ENCODE measurements at places on chromosomes 11 and 22.

DNA sequence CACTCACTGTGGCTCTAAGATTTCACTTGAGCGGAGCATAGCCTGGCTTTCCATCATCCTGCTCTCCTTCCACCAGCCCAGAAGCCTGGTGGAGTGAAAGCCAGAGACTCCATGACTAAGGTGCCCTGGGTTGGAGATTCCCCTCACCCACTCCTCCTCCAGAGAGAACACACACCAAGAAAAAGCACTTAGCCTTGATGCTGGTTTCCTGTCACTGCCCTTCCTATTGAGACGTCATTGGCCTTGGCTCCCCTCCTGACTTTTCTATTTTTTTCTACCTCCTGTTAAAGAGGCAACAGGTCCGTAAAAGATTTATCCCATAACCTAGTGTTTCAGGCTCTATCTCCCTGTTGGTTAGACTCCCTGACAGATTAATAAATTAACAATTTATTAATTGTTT, 38.5 kb upstream of the APLNR start:
- DNase-seq = no peak

- no peak for DNase-seq
Measured at GRCh38 chr11:94657629-94658028, 90.5 kb downstream of the PIWIL4 start.

DNA sequence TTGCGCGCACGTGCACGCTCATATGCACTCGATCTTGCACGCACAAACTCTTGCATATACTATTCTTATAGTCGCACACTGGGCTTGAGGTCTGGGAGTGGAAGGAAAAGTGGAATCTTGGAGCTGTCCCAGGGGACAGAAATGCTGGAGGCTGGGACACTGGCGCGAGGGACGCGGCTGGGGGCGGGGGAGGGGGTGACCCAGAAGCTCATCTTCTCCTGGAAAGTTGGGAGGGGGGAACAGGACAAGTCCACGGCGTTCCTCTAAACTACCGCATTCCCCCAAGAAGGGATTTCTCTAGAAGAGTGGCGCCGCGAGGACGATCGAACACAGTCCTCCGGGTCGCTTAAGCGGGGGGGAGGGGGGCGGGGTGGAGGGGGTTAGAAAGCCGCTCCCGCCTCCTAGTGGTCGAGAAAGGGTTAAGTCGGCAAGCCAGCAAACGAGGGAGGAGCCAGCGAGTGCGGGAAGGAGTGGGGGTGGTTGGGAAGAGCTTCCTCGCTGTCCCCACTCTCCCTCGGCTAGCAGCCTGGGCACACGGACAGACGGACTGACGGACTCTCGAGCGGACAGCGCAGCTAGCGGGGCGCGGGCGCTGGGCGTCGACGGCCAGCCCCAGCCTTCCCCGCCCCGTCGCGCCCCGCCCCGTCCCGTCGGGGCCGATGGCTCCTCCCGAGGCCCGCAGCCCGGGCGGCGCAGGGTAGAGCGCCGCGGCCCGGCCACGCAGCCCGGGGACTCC, at the start of gene RTN4RL2:
Gene RTN4RL2, plus strand, starts transcription at position 507 of the 736 bp plus-strand sequence. CDS start 338 bp downstream, outside the sequence.
- no peak for DNase-seq

- no peak for DNase-seq
Measured at GRCh38 chr22:44030702-44031082, 6.6 kb downstream of the PARVB start.

- no peak for DNase-seq
Measured at GRCh38 chr22:18067548-18068341, 10.0 kb upstream of the PEX26 start.
